ENCODE measurements at places on chromosomes 7 and 10.

- DNase-seq, result no peak
These were observed 295.6 kb downstream of the AUTS2 start for GRCh38 chr7:69893906-69894305.

DNA sequence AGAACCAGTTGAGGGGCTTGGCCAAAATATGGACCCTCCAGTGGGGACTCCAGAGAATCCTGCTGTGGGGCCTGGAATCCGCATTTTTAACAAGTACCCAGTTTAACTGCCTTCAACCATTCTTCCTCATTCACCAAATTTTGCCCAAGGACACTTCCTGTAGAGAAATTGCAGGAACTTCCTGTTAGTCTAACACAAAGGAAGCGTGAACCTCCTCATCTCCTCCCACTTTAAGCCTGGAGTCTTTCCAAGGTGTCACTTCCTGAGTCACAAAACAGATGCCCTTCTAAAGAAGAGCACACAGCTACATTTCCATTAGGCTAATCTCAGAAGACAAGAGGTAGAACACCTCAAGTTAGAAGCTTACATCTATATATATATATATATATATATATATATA is 188.4 kb downstream of the PPP1R17 start:
- DNase-seq, result no peak

GRCh38 chr10:62613424-62613823 is 191.1 kb upstream of the ADO start:
- DNase-seq, result no peak

- no peak for DNase-seq
These were observed 272.6 kb downstream of the FGFR2 start for GRCh38 chr10:121325490-121326231.

- DNase-seq, result peak; percentile 1
These were observed 173.9 kb upstream of the SP4 start for GRCh38 chr7:21253740-21254687.

GRCh38 chr7:44536090-44536489 is 5.0 kb downstream of the NPC1L1 start:
- no peak for DNase-seq

- no peak for DNase-seq
These were observed 33.7 kb downstream of the ZNF37A start for GRCh38 chr10:38127812-38128211.

- no peak for DNase-seq
These were observed 3.5 kb downstream of the MGAM start for GRCh38 chr7:141999058-141999623.

GRCh38 chr7:118662266-118662665 is 437.8 kb downstream of the ANKRD7 start:
- no peak for DNase-seq

- DNase-seq, result no peak
These were observed 50.0 kb upstream of the ZNF716 start for GRCh38 chr7:57399972-57400371.

DNA sequence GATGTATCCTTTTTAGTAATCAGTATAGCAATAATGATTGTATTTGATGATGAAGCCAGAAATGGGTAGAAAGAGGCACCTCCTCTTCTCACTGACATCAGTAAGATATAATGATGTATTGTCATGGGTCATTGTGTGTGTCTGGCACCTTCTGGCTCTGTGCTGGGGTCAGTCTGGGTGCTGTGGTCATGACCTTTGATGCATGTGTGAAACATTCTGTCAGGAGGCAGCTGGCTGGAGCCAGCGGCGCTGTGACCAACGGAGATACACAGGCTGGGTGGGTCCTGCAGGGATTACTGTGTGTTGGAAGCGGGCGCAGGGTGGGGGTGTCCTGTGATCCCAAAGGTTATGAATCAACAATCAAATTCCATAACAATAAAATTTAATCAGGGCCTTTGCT is 35.2 kb downstream of the EEPD1 start:
- no peak for DNase-seq

GRCh38 chr10:65194126-65194525 is 1672.9 kb downstream of the REEP3 start:
- DNase-seq, result no peak

DNA sequence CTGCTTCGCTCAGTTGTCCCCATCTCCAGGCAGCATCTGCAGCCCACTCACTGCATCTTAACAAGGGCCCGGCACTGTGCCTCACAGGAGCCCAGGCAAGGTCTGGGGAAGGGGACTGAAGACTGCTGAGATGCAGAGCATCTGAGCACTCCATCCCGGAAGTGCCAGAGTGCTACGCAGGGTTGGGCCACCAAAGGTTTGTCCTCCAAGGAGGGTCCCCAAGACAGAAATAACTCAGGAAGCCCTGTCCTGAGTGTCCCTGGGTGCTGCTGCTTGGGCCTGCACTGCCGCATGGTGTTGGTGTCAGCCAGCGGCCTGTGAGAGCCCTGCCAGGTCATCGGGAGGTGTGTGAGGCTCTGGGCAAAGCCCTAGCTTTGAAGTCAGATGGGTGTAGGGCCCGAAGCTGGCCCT is 288.2 kb upstream of the ZMIZ1 start:
- no peak for DNase-seq

- no peak for DNase-seq
These were observed 19.1 kb upstream of the MTPAP start for GRCh38 chr10:30368065-30368718.

- no peak for DNase-seq
These were observed 49.3 kb upstream of the AGBL3 start for GRCh38 chr7:134936893-134937510.

DNA sequence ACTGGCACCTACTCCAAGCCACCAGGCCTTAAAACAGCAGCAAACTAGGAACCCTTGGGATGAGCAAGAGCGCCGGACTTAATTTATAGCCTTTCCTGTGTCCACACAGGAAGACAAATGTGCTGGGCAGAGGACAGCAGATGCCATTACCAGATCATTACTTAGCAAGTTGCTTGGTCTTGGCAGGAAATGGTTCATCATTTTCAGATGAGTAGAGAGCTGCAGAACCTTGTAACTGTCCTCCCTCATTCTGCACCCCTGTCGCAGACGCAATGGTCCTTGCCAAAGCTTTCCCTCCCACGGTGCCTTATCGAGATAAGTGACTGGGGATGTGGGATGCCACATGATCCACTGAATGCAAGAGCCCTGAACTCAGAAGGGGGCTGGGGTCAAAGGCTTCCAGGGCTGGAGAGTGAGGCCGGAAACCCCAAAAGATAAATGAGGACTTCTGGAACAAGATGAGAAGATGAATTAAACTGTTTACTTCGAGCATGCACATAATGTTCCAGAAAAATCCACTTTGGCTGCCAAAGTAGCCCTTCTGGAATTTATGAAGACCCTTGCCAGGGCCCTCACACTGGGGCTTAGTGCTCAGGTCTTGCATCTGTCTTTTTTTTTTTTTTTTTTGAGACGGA is 145.6 kb upstream of the ZNF32 start:
- no peak for DNase-seq

DNA sequence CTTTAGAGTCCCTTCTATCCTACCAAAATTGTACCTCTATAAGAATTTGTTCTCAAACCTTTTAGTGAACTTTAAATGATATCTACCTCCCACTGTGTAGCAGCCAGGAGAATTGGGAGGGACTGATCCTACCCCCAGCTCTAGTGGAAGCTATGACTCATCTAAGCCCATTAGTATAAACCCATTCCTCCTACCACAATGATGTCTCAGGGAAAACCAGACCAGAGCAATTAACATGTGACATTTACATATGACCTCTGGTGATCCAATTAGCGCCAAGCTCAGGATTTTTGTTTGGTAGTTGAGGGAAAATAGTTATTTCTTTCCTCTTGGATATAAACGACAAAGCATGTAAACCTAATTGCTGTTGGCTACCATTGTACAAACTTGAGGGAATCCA is 33.1 kb upstream of the R3HCC1L start:
- DNase-seq, result no peak

- DNase-seq, result no peak
These were observed 197.1 kb downstream of the ADAM12 start for GRCh38 chr10:126191192-126191591.

DNA sequence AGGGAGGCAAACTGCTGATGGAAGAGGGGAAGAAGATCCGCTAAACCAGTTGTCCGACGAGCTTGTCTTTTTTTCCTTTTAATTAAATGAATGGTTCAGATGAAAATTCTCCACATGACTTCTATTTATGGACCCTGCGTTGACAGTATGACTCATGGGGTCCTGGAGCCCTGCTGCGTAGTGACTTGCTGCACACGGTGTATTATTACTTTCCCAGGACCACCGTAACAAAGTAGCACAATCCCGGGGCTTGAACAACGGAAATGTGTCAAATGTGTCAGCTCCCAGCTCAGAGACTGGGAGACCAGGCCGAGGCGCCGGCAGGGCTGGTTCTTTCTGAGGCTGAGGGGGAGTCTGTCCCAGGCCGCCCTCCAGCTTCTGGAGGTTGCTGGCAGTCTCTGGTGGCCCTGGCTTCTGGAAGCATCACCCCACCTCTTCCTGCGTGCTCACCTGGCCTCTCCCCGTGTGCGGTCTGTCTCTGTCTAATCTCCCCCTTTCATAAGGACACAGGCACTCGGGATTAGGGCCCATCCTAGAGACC is 33.8 kb upstream of the MNX1 start:
- no peak for DNase-seq

GRCh38 chr10:106044503-106044902 is 1120.0 kb downstream of the SORCS1 start:
- no peak for DNase-seq

DNA sequence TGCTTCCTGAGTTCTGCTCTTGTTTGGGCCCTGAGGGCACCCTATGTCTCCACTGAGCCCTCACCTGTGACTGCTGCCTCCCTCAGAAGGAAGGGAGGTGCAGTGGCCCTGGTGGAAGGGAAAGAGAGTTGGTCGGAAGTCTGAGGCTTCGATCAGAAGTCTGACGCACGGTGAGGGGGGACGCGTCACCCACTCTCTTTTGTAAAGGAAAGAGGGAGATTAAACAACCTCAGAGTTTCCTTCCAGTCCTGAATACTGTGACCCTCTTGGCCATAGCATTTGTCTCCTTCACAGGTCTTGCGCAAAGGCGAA is 31.4 kb upstream of the TRIM8 start:
- peak; percentile 73 for DNase-seq

GRCh38 chr7:28695300-28696295 is 262.5 kb downstream of the TRIL start:
- DNase-seq, result no peak

GRCh38 chr7:12889391-12889790 is 202.0 kb downstream of the ARL4A start:
- no peak for DNase-seq

GRCh38 chr7:6320791-6321190 is 48.4 kb upstream of the CYTH3 start:
- DNase-seq, result no peak

DNA sequence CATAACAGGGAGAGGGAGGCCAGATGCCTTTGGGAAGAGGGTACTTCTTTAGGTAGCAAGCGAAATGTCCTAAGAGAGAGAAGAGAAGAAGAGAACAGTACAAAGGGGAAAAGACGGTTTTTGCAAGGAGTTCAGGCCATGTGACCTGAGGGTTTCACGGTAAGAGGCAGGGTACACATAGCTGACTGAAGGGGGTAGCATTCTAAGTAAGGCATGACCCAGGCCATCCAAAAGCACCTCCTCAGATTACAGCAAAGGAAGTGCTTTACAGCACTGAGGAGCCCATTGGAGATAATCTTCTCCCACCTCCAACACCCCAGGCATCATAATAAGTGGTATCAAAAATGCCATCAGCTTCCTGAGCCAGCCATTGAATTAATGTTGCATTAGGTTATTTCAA is 258.2 kb upstream of the NPY start:
- DNase-seq, result no peak

GRCh38 chr10:63260860-63261251 is 127.7 kb downstream of the NRBF2 start:
- DNase-seq, result no peak

GRCh38 chr7:133275008-133275407 is 22.1 kb downstream of the EXOC4 start:
- DNase-seq, result no peak

GRCh38 chr7:5607951-5608656 is 173.4 kb downstream of the RNF216 start:
- no peak for DNase-seq

GRCh38 chr7:38453168-38453567 is 178.0 kb downstream of the AMPH start:
- no peak for DNase-seq

- no peak for DNase-seq
These were observed 1.3 kb downstream of the LIMK1 start for GRCh38 chr7:74084722-74085578.

DNA sequence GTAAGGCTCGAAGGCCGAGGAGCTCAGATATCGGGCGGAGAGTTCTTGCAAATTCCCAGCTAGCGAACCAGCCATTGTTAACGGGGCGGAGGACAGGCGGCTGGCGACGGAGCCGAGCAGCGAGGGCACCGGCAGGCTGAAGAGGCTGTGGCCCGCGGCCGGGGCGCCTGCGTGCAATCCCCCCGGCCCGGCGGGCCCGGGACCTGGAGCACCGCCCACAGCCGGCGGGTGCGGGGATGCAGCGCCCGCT is 4.1 kb downstream of the VAX1 start:
- DNase-seq, result no peak

GRCh38 chr7:69232445-69233376 is 365.6 kb upstream of the AUTS2 start:
- DNase-seq, result no peak

DNA sequence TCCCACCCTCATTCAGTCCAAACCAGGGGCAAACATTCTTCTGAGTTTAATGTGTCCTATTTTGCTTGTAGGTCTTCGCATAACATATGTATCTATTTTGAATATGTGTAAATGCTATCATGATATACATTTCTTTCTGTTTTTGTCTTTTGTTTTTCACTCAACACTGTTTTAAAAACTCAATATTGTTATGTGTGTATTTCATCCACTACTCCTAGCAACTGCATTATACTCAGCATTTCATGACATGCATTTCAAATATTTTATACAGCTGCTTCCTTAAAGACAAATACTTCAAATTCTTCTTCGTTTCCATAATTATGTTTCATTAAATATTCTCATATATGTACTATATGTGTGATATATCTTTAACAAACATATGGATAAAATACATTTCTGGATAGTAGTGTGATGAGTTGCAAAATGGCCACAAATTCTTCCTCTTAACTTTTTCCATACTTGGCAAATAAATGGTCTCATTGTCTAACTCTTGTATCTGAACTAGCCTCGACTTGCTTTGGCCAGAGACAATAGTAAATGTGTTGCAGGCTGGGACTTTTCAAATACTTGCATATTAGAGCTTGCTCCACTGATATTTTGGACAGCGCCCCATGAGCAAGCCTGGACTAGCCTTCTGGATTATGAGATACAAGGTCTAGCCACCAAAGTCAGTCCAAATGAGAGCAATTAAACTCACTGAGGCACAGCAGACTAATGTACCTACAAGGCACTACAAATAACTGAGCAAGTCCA is 539.7 kb upstream of the KCND2 start:
- DNase-seq, result no peak

DNA sequence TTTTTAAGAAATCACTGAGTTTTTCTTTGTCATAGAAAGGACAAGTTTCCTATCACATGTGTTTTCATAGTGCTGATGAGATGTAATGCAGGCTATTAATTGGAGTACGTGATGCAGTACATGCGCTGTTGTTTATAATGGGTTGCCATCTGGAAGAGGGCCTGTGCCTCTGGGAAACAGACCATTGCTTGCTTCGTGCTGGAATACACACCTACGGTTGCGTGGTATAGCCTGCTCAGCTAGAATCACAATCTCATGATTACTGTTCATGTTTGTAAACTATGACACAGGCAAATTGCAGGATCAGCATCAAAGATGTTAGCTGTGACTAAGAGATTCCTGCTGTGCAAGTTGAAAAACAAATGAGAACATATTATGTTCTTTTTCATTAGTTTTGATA is 107.2 kb upstream of the STEAP1B start:
- DNase-seq, result no peak

- DNase-seq, result no peak
These were observed 51.2 kb downstream of the SP8 start for GRCh38 chr7:20735346-20736065.

- no peak for DNase-seq
These were observed 233.1 kb upstream of the CSTF2T start for GRCh38 chr10:51932530-51932929.

Data from T follicular helper cell (primary cell).